Activated CD4-positive, alpha-beta T cell treated with anti-CD3 and anti-CD28 coated beads for 36 hours (primary cell): ENCODE measurements at places on chromosomes 3 and 15.
A peak's percentile ranks its signal among the peaks of the same experiment; 100 is the strongest.

- DNase-seq, result peak; percentile 40
Measured at GRCh38 chr15:38613085-38613484, 48.5 kb upstream of the RASGRP1 start.

GRCh38 chr3:177610686-177611633 is 413.7 kb upstream of the TBL1XR1 start:
- no peak for DNase-seq

DNA sequence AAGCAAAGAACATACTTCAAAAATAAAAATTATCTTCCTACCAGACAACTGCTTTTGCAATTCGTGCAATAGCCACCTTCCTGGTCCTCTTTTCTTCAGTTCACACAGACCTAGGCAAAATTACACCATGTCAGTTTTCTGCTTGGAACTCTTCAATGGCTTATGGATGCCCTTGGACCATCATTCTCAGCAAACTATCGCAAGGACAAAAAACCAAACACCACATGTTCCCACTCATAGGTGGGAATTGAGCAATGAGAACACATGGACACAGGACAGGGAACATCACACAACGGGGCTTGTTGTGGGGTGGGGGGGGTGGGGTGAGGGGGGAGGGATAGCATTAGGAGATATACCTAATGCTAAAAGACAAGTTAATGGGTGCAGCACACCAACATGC is 29.2 kb upstream of the PLSCR5 start:
- DNase-seq, result no peak

DNA sequence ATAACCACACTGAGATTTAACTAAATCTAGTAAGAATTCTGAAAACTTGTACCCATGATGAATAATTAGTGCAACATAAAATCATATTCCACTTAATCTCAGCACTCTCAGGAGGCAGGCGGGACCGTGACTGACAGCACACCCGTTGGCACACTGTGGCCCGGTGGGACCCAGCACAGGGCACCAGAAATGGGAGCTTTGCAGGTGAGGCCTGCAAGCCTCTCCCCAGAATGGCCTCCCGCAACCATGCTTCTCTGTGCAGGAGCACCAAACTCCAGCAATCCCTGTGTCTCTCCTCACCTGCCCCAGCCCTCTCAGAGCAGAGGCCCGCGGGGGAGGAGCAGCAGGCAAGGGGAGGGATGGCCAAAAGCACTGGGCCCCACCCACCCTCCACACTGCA is 31.5 kb upstream of the OCA2 start:
- no peak for DNase-seq

- DNase-seq, result no peak
Measured at GRCh38 chr3:99119385-99119784, 217.9 kb upstream of the DCBLD2 start.

DNA sequence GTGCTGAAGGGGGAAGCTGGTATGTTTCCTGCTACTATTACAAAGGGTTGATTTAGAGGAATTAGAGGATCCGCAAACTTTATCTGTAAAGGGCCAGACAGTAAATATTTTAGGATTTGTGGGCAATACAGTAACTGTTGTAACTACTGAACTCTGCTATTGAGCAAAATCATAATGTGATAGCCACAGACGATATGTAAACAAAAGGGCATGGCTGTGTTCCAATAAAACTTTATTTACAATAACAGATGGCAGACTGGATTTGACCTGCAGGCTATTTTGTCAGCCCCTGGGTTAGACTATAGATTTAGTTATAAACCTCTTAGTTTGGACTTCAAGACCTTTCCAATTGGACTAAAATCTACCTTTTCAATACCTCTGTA is 27.8 kb upstream of the KCNMB2 start:
- no peak for DNase-seq

DNA sequence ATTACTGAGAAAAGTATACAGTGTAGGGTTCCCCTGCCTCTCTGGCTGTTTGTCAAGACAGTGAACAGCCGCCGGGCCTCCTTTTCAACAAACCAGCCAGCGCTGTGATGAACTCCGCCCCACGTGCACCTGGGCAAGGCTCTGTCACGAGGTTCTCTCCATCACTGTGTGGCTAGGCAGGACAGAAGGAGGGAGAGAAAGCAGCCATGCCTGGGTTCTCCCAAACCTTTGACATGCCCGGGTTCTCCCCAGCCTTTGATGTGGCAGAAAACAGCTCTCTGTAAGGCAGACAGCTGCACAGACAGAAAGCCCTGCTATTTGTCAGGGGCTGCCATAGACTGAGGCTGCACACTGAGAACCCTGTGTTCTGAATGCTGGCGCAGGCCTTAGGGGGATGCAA is 101.4 kb upstream of the TRPM1 start:
- peak; percentile 47 for DNase-seq

DNA sequence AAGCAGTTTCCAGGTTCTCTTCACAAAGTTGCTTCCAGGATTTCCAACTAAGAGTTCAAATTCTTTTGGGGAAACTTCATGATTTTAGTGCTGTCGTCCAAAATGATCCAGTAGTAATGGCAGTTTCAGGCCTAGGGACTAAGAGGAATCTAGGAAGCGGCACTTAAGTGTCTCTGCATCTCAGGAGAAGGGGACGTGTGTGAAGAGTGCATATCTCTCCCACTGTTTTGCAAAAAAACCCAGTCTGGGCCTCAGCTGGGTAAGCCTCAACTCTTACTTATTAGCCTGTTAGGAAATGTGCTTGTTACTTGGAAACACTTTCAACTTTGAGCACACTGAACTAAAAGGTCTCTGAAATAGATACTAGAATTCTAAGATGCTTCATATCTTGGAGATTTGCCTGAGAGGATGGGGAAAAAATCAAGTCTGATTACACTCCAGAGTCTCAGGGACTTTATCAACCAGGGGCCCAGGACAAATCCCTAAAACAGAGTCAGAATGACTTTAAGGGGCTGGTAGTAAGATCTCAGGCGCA is 81.8 kb downstream of the WDR76 start:
- no peak for DNase-seq

DNA sequence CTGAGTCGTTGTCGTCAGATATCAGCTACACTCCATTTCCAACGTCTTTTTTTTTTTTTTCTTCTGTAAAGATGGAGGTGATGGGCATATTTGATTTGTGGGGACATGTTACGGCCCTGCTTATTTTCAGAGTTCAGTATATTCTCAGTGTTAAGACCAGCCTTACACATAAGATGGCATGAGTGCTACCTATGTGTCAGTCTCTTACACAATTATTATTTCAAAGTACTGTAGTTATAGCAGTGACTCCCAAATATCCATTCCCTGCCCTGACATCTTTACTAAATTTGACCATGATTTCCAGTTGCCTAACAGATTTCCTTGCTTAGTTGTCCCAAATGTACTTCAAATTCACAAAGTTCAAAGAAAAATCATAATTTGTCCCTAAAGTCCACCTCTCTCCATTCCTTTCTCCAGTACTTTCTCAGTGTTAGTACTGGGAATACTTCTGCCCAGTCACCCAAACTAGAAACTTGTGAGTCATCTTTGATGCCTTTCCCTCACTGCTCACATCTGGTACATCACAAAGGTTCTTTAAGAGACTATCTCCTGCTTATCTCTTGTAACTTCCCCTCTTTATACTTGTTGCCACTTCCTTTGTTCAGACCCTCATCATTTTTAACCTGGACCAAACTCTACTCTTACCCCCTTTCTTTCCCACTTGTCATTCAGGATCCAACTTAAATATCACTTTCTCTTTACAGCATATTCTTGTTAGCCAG is 67.0 kb downstream of the ZNF609 start:
- no peak for DNase-seq

- no peak for DNase-seq
Measured at GRCh38 chr3:134630506-134630905, 20.3 kb downstream of the KY start.

- DNase-seq, result no peak
Measured at GRCh38 chr15:69794645-69795469, 302.9 kb downstream of the TLE3 start.

GRCh38 chr3:110485389-110485788 is 586.2 kb upstream of the NECTIN3 start:
- DNase-seq, result no peak

DNA sequence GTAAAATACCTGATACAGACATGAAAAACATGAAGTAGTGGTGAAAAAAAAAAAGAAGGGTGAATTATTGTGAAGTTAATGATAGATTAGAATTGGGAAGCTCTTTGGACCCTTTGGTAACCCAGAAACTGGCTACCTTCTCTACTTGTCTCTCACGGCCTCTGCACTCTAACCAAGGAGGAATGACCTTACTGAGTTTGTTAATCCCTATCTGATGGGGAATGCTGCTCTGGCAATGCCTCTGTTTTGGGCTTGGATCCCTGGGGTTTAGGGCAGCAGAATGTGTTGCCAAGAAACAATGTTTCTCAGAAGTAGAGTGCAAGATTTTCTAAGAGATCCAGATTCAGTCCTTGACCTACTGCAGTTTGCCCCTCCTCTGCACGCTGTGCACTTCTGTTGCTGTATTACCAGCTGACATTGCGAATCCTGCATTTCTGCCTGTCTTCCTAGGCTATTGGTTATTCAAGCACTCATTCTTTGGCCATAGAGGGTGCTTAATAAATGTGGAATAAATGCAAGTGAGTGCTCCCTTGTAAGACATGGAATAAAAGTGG is 49.2 kb upstream of the MAP3K13 start:
- DNase-seq, result no peak

GRCh38 chr3:177705976-177706823 is 508.9 kb upstream of the TBL1XR1 start:
- no peak for DNase-seq

DNA sequence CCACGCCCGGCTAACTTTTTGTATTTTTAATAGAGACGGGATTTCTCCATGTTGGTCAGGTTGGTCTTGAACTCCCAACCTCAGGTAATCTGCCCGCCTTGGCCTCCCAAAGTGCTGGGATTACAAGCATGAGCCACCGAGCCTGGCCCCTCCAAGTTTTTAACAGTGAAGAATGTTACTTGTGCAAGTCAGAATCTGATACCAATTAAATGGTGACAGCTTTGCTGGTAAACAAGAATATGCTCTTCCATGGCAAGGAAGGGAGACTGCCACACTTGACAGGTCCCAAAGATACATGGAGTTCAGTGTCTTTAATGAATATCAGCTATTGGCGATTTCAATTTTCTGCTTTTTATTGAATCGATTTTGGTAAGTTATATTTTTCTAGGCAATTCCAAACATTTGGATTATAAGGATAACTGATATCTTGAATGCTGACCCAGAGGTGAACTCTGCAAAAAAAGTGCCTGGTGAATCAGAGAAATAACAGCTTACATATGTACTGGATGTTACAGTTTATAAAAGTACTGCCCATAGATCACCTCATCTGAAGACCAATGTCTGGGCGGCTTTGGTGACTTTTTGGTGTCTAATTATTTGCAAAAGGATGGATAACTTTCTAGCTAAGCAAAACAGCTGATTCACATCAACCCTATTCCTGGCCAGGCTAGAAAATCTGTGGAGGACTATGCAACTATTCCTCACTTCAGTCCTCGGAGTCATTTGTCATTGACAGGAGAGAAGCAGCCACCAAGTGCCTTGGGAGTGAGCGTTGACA is 1.2 kb downstream of the PARP16 start:
- DNase-seq, result no peak

DNA sequence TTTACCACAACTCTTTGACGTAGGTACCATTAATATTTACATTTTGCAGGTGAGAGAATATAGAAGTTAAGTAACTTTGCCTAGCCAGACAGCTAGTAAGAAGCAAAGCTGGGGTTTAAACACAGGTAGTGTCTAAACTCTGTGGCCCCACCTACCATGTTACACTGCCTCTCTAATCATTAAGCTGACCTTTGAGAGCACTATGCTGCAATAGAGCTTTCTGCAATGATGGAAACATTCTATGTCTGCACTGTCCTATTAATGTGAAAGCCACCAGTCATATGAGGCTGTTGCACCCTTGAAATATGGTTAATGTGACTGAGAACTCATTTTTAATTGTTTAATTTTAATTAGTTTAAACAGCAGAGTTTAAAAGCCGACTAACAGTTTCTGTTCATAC is 6.3 kb upstream of the RARB start:
- DNase-seq, result no peak

GRCh38 chr3:41583014-41583413 is 378.9 kb downstream of the ULK4 start:
- DNase-seq, result no peak

DNA sequence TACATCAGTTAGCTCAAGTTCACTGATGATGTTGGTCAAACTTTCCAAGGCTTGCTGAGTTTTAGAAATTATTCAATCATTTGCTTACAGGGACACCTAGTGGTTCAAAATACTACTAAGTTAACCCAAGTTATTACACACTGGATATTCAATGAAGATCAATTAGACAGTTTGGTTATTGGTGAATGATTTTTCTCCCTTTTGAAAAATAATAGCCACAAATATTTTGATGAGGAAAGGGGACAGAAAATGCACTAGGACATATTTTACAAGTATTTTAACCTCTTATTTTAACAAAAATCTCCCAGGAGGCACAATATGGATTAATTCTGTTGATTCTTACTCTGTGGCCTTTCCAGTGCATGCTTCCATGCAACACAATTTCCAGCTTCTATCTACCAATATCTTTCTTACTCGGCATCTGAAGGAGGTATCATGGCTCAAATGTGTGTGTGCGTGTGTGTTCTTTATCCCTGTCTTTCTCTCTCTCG is 20.1 kb upstream of the GOLGA6L2 start:
- no peak for DNase-seq

DNA sequence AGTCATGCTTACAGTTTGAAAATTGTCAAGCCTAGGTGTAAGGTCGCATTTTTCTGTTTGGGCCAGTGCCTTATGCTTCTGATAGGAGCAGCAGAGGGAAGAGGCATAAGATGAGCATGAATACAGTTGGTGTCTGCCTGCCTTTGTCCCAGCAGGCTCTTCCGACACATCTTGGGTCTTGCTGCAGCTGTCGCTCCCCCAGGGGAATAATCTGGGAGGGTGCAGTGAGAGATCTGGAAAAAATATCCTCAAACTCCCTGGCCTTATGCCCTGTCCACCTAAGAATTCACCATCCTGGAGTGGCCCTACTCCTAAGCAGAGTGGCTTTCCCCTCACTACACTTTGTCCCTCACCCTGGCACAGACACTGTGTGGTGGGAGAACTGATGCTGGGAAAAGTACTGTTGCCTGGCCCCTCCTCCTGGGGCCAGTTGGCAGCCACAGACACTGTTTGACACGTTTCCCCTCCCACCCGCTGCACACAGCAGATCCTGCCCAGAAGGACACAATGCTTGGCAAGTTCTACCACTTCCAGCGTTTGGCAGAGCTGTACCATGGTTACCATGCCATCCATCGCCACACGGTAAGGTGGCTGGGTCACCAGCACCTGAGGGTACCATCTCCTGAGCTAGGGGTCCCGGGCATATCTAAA is 21.1 kb upstream of the RHO start:
- DNase-seq, result no peak

DNA sequence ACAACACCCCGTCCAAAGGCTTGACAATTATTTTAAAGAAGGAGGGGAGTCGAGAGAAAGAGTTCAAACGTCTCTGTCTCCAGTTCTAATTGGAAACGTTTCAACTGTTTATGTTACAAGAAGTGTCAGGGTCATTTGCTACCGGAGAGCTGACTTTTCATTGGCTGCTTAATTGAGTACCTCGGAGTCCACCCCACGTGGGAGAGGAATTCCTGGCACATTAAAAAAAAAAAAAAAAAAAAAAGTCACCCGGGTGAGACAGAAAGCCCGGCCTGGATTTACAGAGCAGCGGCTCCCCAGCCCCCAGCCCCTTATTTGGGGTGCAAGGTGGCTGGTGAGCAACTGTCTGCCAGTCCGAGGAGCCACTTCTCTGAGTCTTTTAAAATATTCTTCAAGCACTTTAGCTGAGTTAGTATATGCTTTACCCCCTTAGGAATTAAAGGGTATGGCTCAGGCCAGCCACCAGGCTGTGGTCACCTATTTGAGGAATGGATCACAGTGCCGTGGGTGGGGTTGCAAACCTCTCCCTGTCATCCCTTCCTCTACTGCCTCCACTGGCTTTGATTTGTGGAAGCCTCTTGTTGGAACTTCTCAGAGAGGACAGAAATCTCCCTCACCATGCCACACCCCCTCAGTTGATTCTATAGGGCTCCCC is 3.9 kb upstream of the TLE3 start:
- DNase-seq, result no peak
